ENCODE measurements at places on chromosomes 13 and 19. TPM values are rescaled to one million over a fixed set of nuclear protein-coding genes. Genes with fewer than 3 reads are reported as not detected.
A peak's percentile ranks its signal among the peaks of the same experiment; 100 is the strongest.

Gene ZNF625
- 24.4 TPM for total RNA-seq

Gene TFPT
- total RNA-seq: 20.7 TPM

Gene SLC6A16
- total RNA-seq: 5.6 TPM

Gene TMPRSS9
- 0.84 TPM for total RNA-seq

Gene SIGLEC8
- not detected for total RNA-seq

Gene ICAM4
- total RNA-seq: 2.0 TPM

Gene CFAP97D2
- not detected for total RNA-seq

Gene HSD17B14
- 27.1 TPM for total RNA-seq

DNA sequence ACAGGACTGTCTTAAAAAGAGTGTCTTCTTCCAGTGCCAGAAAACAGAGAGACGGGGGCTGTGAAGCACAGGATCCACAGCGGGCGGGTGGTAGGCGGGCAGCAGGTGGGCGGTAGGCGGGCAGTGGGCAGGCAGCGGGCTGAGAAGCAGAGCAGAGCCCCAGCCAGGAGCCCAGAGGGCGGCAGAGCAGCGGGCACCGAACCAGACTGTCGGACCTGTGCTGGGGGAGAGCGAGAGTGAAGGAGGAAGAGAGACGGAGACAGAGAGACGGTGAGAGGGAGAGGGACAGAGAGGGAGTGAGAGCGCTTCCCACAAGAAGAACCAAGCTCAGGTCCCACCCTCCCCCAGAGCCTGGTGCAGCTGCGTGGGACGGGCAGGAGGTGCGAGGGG lies 30.3 kb downstream of the RASA3 start:
- no peaks in the 10 kb centered on the region for H3K36me3 ChIP-seq
- H3K4me1 ChIP-seq: peaks cover 35% of the 10 kb centered on the region
- H3K27me3 ChIP-seq: no peaks in the 10 kb centered on the region
- no peak overlapping the region for H3K27ac ChIP-seq
- no peak for DNase-seq

DNA sequence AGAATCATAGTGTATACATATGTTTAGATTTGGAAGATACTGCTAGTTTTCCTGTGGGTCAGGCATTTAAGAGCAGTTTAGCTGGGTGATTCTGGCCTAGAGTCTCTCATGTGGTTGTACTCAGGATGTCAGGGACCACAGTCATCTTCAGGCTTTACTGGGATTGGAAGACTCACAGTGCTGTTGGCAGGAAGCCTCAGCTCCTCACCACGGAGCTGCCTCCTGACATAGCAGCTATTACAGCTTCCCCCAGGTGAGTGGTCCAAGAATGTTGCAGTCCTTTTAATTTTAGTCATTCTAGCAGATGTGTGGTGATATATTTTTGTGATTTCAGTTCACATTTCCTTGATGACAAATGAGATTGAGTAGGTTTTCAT lies 16.9 kb upstream of the GPR18 start:
- H3K27ac ChIP-seq: no peak overlapping the region
- H3K36me3 ChIP-seq: peaks cover 17% of the 10 kb centered on the region
- no peaks in the 10 kb centered on the region for H3K27me3 ChIP-seq
- H3K4me1 ChIP-seq: no peaks in the 10 kb centered on the region

GRCh38 chr13:22227895-22228294 lies 557.0 kb downstream of the FGF9 start:
- no peak overlapping the region for H3K27ac ChIP-seq
- no peak for DNase-seq
- H3K4me1 ChIP-seq: peaks cover 25% of the 10 kb centered on the region
- no peaks in the 10 kb centered on the region for H3K36me3 ChIP-seq
- no peak overlapping the region for H3K4me3 ChIP-seq
- no peaks in the 10 kb centered on the region for H3K27me3 ChIP-seq

GRCh38 chr19:16062789-16063188 lies 13.5 kb upstream of the TPM4 start:
- no peaks in the 10 kb centered on the region for H3K36me3 ChIP-seq
- no peaks in the 10 kb centered on the region for H3K27me3 ChIP-seq
- peaks cover 3% of the 10 kb centered on the region for H3K4me1 ChIP-seq
- DNase-seq: no peak
- no peak overlapping the region for H3K27ac ChIP-seq
- H3K4me3 ChIP-seq: no peak overlapping the region

DNA sequence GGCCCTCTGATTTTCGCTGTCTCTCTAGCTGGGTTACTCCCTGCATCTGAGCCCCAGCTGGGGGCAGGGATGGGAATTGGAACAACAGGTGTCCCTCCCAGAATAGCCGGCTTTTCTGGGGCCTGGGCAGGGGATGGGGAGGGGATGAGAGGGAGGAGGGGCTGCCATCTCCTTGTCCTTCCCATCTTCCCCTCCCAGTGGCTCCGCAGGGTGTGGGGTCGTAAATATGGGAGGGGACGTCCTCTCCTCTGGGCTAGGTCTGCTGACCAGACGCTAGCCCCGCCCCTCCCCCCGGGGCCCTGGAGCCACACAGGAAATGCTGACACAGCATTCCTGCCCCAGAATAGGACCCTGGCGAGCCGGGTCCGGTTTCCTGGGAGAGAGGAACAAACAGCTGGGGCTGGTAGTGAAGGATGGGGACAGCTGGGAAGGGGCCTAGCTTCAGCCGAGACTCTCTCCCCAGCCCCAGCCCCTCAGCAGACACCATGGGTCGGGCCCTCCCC lies 1.1 kb downstream of the RYR1 start:
- H3K4me1 ChIP-seq: peaks cover 8% of the 10 kb centered on the region
- no peaks in the 10 kb centered on the region for H3K36me3 ChIP-seq
- H3K27ac ChIP-seq: no peak overlapping the region
- peaks cover 28% of the 10 kb centered on the region for H3K27me3 ChIP-seq
- no peak overlapping the region for H3K4me3 ChIP-seq
- no peak for DNase-seq

DNA sequence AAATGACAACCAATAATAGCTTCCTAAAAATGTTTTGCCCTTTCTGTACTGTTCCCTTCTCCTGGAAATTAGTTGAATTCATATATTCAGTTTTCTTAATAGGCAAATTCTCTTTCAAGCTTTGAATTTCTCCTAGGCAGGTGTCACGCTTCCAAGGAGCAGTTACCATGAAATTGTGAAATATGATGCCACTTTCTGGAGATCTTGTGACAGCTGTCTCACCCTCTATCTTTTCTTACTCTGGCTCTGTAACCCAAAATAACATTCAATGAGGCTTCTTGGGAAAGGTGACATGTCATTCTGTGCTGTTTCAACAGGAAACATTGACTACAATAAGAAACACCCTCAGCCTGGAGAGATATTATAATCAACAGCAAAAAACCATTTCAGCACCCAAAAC lies 80.3 kb upstream of the MRI1 start:
- H3K4me3 ChIP-seq: no peak overlapping the region
- H3K27ac ChIP-seq: no peak overlapping the region
- no peaks in the 10 kb centered on the region for H3K4me1 ChIP-seq
- H3K27me3 ChIP-seq: peaks cover 9% of the 10 kb centered on the region
- DNase-seq: no peak

GRCh38 chr13:93716623-93717022 lies 490.0 kb downstream of the GPC6 start:
- no peaks in the 10 kb centered on the region for H3K4me1 ChIP-seq
- no peaks in the 10 kb centered on the region for H3K27me3 ChIP-seq
- H3K27ac ChIP-seq: no peak overlapping the region
- no peak for DNase-seq

DNA sequence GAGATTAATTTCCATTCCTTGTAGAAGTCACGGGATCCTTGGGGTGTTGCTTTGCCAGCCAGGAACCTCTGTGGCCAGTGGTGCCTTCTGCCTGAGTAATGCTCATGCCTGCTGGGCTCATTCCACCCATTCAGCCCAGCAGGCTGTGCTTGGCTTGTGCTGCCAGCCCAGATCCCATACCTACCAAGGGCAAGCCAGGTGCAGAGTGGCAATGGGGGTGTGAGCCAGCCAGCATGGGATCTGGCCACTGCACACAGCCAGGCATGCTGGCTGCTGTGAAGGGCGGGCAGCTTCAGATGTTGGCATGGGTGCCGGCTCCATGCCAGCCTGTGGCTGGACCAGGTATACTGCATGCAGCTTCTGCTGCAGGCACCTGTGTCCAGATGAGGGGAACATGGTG lies 42.5 kb downstream of the WDFY2 start:
- H3K27me3 ChIP-seq: no peaks in the 10 kb centered on the region
- no peak for DNase-seq

GRCh38 chr19:38265921-38266429 lies 1.6 kb downstream of the SPINT2 start:
- DNase-seq: no peak
- H3K27ac ChIP-seq: peak overlapping the region; percentile 93
- peak overlapping the region; percentile 92 for H3K4me3 ChIP-seq
- H3K36me3 ChIP-seq: no peaks in the 10 kb centered on the region
- H3K4me1 ChIP-seq: peaks cover 53% of the 10 kb centered on the region

Data from mesothelial cell of epicardium (in vitro differentiated cells).